Head of caudate nucleus (tissue), 42 donors: ENCODE measurements at places on chromosomes 7 and 10.

GRCh38 chr7:13078105-13078504 is 390.7 kb downstream of the ARL4A start:
- DNase-seq: no peak

DNA sequence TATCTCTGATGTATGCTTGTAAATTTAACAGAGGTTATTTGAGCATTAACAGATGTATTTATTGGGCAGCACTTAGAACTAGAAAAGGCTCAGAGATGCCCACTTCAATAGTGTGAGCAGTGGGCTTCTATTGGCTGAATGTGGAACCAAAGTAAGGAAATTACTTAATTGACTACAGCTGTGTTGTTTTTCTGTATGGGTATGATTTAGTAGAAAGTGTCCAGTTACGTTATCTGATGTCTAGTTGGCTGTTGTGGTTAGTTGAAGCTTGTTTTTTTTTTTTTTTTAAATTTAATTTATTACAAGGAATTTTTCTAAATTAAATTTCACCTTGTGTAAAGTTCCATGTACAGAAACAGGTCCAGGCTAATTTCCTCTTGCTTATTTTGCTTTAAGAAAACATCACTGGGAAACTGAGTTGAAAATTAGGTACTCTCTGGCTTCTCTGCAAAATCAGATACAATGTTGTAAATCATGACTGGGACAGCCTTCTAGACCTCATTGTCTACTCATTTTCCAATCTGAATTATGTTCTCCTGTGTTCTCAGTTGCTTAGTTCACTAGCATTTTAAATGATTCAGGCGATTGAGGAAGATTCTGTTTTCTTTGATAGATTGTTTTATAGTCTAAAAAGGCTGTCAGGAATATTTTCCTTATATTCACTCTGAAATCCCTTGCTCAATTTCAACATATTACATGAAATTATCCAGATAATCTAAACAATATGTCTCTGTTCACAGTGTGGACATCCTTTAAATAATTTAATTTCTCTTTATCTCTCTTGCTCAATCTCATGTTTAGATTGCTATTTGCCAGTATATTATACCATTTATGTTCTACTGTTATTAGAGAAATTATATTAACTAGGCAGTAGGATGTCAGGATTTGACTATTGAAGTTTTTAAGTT is 53.0 kb downstream of the PHF14 start:
- no peak for DNase-seq

DNA sequence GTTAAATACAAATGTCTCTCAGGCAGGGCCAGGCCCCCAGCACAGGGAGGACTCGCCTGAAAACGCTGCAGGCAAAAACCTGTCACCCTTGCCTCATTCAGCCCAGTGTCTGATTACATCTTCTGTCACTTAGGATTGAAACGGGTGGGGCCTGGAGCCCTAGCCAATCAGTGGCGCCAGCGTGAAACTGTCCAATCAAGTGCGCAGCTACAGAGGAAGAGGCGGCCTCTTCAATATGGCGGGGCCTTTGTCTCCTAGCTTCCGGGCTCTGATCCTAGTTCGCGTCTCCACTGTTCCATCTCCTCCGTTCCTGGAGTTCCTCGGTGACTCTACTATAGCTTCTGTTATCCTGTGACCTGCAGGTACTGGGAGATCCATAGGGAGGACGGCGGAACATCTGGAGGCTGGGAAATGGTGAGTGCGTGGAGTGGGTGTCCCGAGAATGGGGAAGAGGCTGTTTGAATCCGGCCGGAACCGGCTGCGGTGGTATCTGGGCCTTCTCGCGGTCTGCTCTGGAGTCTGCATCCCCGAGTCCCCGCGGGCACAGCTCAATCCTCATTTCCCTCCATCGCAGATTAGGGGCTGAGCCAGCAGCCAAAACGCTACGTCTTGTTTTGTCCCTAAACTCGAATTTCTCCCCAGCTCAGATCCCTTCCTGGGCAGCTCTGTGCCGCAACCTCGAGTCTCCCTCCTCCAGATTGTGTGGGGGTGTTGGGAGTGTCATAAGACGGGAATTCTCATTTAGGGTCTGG is at the start of gene ZNF736:
Gene ZNF736, plus strand, starts transcription at position 222 of the 752 bp plus-strand sequence. Its CDS starts 190 bp downstream, at position 412.
- DNase-seq: peak; percentile 92

- DNase-seq: no peak
These were observed 997.9 kb upstream of the POT1 start for GRCh38 chr7:125927556-125927955.

GRCh38 chr10:118590334-118590733 is 5.1 kb downstream of the PRLHR start:
- peak; percentile 37 for DNase-seq

- peak; percentile 58 for DNase-seq
These were observed 117.7 kb downstream of the CCNY start for GRCh38 chr10:35453855-35454532.

- no peak for DNase-seq
These were observed 20.9 kb upstream of the CYP26C1 start for GRCh38 chr10:93039721-93040120.
